RCC 7860 (cell line): ENCODE measurements at places on chromosomes 3 and 15.

DNA sequence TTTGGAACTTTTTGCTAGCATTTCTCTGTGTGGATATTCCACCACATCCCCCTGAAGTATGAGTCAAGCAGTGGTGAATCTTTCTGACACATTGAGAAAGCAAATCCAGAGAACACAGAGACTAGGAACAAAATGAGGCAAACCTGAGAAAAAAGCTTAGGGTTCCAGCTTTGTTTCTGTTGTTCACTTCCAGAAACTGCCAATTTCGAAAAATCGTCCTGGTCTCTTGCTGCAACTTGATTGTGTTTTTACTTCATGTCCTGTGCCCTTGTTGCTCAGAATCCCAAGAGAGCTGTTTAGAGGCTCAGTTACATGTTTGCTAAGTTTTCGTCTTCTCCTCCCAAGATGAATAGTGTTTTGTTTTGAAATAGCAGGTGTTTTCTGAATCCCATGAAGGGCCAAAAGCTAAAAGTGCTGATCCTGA lies 13.7 kb downstream of the MAP2K1 start:
- DNase-seq = no peak

- DNase-seq = no peak
Measured at GRCh38 chr15:26744894-26745293, 28.0 kb downstream of the GABRB3 start.

DNA sequence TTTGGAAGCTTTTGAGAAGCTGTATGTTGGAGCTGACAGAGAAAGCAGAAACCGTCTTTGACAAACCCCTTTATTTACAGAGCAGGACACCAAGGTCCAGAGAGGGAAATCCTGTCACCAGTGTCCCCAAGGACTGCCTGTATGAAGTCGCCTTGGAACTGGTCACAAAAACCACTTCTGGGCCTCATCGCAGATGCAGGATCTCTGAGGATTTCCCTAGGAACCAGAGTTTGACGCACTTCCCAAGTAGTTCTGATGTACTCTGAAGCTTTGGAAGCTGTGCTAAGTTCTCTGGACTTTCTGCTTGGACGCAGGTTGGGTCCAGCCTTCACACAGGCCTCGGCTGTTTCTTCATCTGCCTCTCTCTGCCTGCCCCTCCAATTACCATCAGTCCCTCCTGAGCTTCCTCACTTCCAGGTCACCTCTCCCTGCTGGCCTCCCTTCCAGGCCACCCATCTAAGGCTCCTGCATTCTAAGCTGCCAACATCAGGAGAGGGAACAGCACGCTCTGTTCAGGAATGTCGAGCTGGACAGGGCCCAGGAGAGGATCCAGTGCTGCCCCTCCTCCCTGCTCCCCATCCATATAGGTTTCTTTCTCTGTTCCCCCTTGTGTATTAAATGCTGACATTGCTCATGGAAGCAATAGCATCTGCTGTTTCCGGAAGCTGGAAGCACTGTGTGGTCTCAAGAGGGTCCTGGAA lies 270.8 kb downstream of the OPA1 start:
- no peak for DNase-seq

DNA sequence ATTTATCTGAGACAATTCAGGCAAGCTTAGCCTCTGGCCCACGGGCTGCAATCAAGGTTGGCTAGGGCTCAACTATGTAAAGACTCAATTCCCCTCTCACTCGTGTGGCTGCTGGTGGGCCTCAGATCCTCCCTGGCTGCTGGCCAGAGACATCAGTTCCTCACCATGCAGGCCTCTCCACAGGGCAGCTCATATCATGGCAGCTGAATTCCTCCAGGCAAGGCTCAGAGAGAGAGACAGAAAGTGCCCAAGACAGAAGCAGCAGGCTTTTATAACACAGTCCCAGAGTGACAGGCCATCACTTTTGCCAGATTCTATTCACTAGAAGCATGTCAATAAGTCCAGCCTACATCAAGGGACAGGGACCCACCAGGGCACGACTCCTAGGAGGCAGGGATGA lies 63.2 kb downstream of the XXYLT1 start:
- DNase-seq = no peak

- peak; percentile 54 for DNase-seq
Measured at GRCh38 chr3:114499976-114500375, 206.1 kb downstream of the TIGIT start.
